ENCODE measurements at places on chromosomes 11 and 22.

GRCh38 chr11:70734379-70734778 is 336.1 kb downstream of the CTTN start:
- DNase-seq = no peak

- DNase-seq = no peak
These were observed 350.9 kb upstream of the CCDC179 start for GRCh38 chr11:23211221-23211620.

- DNase-seq = no peak
These were observed 1029.1 kb downstream of the BRD1 start for GRCh38 chr22:48798281-48799226.

GRCh38 chr11:17532784-17533183 is 11.4 kb downstream of the USH1C start:
- no peak for DNase-seq

DNA sequence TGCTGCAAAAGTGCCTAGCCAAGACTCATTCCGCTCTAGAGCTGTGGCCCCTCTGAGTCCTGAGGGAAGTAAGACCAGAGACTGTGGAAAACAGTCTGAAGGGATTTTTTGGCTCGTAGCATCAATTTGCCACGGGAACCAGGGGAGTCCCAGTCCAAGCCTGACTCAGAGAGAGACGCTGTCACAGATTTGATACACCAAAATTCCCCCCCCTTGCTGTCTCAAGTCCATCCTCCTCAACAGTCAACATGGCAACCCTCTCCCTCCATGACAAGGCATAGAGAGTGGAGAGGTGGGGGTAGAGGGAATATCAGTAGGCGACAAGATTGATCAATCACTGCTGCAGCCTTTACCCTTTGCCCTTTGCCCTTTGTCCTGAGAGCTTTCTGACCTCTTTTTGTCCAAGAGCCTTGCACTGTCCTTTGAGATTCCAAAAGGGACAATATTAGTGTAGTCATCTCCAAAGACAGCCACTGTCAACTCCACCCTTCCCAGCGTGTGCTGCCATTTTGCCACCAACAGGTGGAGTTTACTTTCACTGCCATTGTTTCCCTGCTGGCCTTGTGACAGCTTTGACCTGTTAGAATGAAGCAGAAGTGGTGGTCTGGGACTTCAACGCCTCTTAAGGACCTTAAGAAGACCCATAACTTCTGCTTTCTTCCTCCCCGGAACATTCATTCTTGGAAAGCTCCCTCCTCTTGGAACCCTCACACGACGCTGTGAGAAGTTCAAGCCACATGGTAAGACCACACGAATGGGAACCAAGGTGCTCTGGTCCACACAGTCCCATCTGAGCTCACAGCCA is 7.3 kb downstream of the SLC15A3 start:
- DNase-seq = no peak

GRCh38 chr11:77732143-77732542 is 88.4 kb downstream of the RSF1 start:
- no peak for DNase-seq

Measured in activated CD4-positive, alpha-beta T cell treated with anti-CD3 and anti-CD28 coated beads, Interleukin-2, amount 50 U/mL, for 1 hour (primary cell).